Small intestine (tissue), 16 donors: ENCODE measurements at places on chromosomes 6 and 20.

GRCh38 chr20:25470045-25470444 is 62.6 kb downstream of the GINS1 start:
- H3K27ac ChIP-seq, result no peak overlapping the region
- H3K4me1 ChIP-seq, result no peaks in the 10 kb centered on the region
- no peaks in the 10 kb centered on the region for H3K27me3 ChIP-seq
- peak; percentile 51 for DNase-seq

GRCh38 chr6:96604420-96604819 is 41.5 kb downstream of the FHL5 start:
- no peaks in the 10 kb centered on the region for H3K36me3 ChIP-seq
- no peaks in the 10 kb centered on the region for H3K27me3 ChIP-seq
- H3K27ac ChIP-seq, result no peak overlapping the region
- H3K4me3 ChIP-seq, result no peak overlapping the region
- DNase-seq, result no peak

- no peak overlapping the region for H3K27ac ChIP-seq
- peaks cover 3% of the 10 kb centered on the region for H3K4me1 ChIP-seq
- H3K36me3 ChIP-seq, result no peaks in the 10 kb centered on the region
- no peak overlapping the region for H3K4me3 ChIP-seq
- no peak for DNase-seq
These were observed 87.0 kb upstream of the BMP2 start for GRCh38 chr20:6680441-6680840.

DNA sequence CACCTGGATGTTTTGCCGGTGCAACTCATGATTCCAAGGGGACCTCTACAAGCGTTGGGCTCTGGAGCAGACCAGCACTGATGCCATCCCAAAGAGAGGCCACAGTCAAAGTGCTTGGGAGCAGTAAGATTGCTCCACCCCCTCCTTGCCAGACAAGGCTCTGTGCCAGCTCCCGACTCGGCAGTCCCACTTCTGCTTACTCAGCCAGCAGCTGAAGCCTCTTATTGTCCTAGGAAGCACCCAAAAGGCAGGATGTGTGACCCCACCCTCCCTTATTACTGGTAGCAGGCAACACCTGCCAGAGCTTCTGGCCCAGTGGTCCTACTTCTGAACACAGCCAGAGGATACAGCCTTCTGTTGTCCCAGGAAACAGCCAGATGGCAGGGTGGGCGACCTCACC is 614.2 kb downstream of the TENT5A start:
- no peak overlapping the region for H3K27ac ChIP-seq
- no peak overlapping the region for H3K4me3 ChIP-seq
- H3K27me3 ChIP-seq, result no peaks in the 10 kb centered on the region
- H3K4me1 ChIP-seq, result no peaks in the 10 kb centered on the region
- no peaks in the 10 kb centered on the region for H3K36me3 ChIP-seq

- peaks cover 66% of the 10 kb centered on the region for H3K27me3 ChIP-seq
- peaks cover 6% of the 10 kb centered on the region for H3K4me1 ChIP-seq
- no peak overlapping the region for H3K4me3 ChIP-seq
- H3K36me3 ChIP-seq, result no peaks in the 10 kb centered on the region
These were observed 1.2 kb downstream of the LINC00237 start for GRCh38 chr20:21104921-21105320.

GRCh38 chr6:163132050-163132750 is 282.3 kb upstream of the QKI start:
- H3K4me1 ChIP-seq, result no peaks in the 10 kb centered on the region
- no peaks in the 10 kb centered on the region for H3K36me3 ChIP-seq
- no peak for DNase-seq
- no peaks in the 10 kb centered on the region for H3K27me3 ChIP-seq

DNA sequence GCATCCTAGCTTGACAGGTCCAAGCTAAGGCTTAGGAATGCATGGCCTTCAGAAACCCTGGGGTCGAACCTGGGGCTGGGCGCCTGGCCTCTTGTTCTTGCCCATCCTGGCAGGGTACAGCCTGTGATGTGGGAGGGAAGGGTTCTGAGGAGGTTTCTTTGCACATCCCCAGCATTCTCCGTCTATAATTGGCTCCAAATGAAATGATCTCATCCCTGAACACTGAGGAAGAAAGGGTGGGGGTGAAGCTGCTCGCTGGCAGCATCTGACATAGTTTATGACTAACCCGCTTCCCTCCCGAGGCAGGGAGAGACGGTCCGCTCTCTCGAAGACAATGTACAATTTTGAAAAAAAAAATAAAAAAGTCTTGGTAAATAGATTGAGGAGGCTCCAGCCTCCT is 67.1 kb upstream of the ZNFX1 start:
- H3K36me3 ChIP-seq, result no peaks in the 10 kb centered on the region
- no peaks in the 10 kb centered on the region for H3K27me3 ChIP-seq
- no peak for DNase-seq
